Peyer's patch (tissue), 4 donors: ENCODE measurements at places on chromosomes 5 and 9. TPM values are rescaled to one million over a fixed set of nuclear protein-coding genes. Genes with fewer than 3 reads are reported as not detected.

GRCh38 chr5:175582697-175583096, 75.2 kb upstream of the HRH2 start:
- no peak for DNase-seq

DNA sequence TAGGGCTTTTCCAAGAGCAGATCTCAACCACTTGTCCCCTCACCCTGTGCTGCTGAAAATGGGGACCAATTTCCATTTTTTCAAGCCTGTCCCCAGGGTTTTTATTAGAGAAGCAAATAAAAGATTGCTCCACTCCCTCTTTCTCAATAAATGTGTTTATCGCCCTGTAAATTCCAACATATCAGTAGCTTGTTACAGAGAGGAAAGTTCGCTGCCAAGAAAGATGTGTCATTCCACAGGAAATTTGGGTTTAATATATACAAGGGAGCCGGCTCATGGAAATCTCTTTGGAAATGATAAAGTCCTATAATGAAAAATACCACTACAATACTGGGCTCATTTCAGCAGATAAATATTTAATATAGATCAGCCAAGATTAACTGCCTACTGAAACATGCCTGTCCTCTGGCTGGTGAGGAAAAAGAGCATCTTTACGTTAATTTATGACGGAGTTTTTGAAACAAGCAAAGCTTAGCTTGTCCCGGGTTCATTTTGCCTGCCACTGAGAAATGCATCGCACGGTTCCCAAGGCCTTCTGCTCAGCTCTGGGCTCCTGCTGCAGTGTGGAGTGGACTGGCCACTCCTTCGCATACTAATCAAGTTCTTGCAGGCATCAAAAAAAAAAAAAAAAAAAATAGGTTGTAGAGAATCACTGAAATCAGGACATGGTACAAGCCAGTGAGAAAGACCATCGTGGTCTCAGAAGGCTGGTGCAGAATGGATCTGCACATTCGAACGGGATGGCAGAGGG, 84.5 kb downstream of the BRINP1 start:
- DNase-seq = no peak

SLC46A2 gene
- not detected for total RNA-seq

DNA sequence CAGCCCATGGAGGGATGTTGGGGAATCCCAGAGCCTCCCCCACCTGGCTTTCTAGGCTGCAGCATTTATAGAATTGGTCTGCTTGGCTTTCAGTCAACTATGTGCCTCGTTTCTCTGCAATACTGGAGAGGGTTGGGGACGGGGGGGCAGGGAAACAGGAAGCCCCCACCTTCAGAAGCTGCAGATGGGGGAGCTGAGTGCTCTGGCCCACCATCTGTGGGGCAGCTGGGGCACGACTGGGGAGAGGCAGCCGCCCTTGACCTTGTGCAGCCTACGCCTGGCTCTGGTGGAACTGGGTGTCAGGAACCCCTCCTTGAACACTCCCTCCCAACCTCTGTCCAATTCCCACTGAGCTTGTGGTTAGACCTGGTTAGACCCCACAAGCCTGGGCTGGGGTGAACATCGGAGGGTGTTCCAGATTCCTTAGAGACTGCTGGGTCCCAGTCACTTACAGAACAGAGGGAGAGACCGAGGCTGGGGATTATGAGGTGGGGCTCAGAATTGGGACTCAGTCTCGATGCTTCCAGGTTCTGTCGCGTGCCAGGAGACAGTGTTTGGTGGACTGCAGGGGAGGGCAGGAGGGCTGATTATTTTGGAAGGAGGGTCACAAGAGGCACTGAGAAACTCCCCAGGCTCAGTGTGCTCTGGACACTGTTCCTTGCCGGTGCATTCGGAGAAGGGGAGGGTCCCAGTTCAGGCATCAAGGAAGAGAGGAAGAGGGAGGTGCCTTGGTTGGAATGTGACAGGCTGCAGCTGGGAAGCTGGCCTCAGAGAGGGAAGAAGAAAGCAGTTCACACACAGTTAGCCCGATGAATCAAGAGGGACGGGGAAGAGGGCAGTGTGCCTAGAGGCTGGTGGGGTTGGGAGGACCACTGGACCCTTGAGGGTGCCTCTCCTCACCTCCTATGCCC, 25.6 kb downstream of the COL27A1 start:
- DNase-seq = no peak

DNA sequence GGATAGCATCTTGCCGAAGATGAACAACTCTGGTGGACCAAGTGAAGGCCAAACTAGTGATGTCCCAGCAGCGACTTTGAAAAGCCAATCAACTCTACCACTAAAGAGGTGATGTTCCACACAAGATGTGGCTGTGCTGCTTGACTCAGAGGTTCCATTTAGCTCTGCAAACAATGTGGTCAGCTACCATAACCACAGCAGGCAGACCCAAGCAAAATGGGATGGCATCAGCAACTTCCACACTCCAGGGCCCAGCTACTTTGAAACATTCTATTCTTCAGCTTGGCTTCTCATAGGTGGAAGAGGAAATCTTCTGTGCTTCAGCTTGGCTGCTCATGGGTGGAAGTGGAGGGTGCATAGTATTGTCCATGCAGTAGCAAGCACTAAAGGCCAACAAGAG, 70.5 kb downstream of the IRX2 start:
- DNase-seq = no peak
